Stimulated activated CD8-positive, alpha-beta memory T cell treated with anti-CD3 and anti-CD28 coated beads, Interleukin-4, amount 100 ng/mL, for 1 hour (primary cell): ENCODE measurements at places on chromosomes 3 and 15.

DNA sequence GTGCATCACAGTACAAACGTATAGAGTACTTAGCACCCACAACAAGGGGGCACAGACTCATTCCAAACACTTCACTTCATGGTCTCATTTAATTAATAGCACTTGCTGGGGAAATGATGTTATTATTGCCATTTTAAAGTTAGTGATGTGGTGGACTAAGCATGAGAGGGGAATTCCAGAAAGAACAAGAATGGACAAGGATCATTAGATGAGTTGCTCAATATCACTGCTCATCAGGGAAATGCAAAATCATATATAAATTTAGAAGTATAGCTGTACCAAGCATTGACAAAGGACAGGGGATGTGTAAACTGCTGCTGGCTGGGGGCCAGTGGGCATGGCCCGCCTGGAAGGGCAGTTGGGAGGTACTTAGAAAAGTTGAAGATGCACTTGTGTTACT is 14.6 kb downstream of the PRR20G start:
- DNase-seq: no peak

GRCh38 chr3:62638316-62638715 is 236.9 kb downstream of the CADPS start:
- no peak for DNase-seq

- no peak for DNase-seq
These were observed 5.8 kb downstream of the KLHL25 start for GRCh38 chr15:85788771-85789495.

GRCh38 chr3:7385635-7386034 is 524.7 kb downstream of the GRM7 start:
- no peak for DNase-seq

DNA sequence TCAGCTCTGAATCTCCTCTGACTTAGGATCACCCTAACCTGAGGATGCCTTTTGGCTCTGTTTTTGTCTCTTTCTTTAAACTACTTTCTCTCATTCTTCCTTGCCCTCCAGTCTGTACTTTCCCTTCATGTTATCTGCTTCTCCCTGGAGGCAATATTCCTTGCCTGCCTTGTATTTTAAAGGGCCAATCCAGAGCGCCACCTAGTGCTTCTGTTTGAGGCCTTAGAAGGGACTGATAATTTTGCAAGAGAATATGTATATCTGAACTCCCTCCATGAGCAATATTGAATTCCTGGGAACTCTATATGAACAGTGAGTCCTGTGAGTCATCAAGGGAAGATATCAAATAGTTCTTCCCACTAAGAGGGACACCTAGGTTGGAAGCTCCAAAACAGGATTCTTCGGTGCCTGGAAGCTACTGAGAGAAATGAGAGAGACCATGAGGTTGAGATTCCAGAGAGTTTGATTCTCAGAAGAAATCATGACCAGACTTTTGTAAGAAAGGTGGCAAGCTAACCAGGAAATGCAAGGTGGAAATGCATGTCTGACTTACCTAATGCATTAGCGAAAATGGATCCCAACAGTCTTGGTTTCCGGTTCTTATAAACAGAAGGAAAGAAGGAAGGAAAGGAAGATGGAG is 203.8 kb upstream of the CD96 start:
- no peak for DNase-seq

- DNase-seq: no peak
These were observed 101.3 kb downstream of the WDR76 start for GRCh38 chr15:43928152-43928551.

DNA sequence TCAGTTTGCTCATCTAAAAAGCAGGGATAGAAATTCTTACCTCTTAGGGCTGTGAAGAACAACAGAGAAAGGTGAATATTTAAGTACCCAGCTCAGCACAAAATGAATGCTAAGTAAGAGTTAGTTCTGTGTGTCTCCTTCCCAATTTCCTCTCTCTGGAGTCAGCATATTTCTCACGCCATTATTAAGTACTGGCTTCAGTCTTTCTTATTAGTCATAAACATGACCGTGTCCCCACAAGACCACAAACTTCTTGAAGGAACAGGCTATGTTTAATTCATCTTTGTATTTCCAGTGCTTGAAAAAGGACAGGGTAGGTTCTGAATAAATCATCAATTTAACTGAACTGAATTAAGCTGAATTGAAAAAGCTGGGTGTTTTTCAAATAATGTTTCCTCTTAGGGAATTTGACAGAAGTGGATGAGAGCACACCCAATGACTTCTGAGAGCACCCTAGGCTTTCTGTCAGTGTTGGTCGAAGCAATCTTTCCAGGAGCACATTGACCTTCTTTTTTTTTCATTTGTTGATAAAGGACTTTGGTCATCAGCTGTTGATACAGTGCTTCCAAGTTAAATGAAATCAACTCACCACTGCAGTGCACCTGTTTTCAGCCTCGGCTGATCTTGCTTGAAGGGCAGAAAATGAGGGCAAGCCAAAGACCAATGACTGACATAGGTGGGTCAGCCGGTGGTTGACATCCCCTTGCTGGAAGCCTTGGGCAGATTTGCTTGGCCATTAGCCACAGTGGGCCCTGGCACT is 324.6 kb downstream of the MFSD1 start:
- no peak for DNase-seq

DNA sequence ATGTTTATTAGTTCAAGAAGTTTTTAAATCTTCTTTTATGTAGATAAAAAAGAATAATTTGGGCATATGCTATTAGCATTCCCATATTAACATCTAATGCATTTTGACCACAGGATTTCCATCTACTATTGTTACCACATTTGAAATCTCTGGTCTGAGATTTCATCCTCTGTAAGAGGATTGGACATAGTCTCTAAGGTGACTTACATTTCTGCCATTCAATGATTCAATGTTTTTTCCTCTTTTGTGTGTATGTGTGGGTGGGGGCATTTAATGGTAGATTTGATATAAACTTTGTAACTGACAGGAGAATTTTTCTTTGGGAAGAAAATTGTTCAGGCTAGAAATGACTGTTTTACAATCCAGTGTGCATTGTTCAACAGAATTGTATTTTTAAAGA is 307.3 kb upstream of the RBMS3 start:
- DNase-seq: no peak

- DNase-seq: no peak
These were observed 89.7 kb downstream of the GMNC start for GRCh38 chr3:190772831-190773230.

DNA sequence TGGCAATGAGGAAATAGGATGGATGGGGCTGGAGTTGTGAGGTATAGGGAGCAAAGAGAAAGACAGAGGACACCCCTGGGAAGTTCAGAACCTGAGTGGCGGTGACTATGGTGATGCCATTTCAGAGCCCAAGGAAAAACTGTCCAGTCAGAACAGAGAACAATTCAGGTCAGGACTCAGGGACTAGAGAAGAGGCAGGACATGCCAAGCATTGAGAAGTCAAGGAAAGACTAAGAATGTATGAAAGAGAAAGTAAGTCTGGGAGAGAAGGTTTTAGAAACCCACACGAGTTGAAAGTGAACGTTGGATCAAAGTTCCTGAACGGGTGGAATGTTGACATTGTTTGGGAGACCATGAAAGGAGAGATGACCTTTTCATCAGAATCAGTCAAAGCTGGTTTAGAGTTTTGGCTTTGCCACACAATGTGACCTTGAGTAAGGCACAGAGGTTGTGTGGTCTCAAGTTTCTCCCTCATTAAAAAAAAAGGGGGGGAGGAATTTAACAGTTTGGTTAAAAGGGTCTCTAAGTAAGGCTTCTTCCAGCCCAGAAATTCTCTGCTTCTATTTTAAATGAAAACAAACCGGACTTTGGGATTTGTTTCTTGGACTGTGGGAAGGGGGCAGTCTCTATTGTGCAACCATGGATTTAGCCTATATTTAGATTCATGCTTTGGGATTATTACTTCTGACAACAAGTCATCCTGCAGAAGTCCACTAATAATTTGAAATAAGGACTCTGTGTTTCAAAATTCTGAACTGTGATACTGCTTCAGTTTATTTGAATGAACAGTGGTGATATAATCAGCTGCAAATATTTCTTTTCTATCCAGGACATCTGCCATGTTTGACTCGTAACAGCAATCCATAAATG is 315.9 kb upstream of the TBL1XR1 start:
- DNase-seq: no peak

DNA sequence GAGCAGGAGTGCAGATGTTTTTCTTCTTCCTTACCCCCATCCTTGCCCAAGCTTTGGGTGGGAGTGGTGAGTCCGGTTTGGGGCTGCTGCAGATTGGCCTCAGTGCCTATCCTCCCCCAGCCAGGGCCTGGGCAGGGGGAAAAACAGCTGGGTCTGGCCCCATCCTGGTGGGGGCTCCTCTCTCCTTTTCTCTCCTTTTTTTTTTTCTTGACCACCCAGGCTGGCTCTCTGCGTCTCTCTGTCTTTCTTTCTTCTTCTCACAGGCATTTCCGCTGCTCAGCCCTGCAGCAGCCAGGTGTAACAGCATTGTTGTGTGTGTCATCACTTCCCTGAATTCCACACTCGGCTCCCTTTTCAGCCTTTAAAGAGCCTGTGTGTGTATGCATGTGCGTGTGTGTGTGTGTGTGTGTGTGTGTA is 2.0 kb downstream of the FOXL2NB start:
- no peak for DNase-seq

DNA sequence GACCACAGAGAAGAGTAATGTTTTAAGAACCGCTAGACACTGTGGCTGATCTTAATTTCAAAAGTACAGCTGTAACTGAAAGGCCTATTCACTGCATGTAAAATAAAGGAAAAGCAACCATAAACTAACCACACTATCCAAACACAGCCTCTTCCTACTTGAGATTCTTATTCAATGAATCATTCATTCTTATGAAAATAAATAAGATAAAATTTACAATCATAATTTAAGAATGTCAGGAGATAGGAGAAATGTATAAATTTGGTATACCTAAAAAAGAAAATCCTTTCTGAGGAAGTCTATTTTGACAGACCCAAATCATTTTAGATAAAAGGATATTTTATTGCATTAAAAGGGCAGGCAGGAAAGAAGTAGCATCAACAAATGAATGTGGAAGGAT is 533.5 kb upstream of the ZNF385D start:
- DNase-seq: no peak

- DNase-seq: no peak
These were observed 35.4 kb downstream of the SV2B start for GRCh38 chr15:91135201-91136130.

GRCh38 chr15:65332391-65333147 is 28.1 kb downstream of the RNU5B-1 start:
- DNase-seq: no peak

- no peak for DNase-seq
These were observed 13.8 kb downstream of the VPS18 start for GRCh38 chr15:40908095-40908494.

- DNase-seq: no peak
These were observed 10.6 kb upstream of the PRKCI start for GRCh38 chr3:170211668-170212067.

GRCh38 chr3:194367992-194368841 is 1.3 kb downstream of the LRRC15 start:
- no peak for DNase-seq

- DNase-seq: no peak
These were observed 78.7 kb upstream of the KCNMB2 start for GRCh38 chr3:178457511-178457910.

- no peak for DNase-seq
These were observed 163.1 kb downstream of the RPLP1 start for GRCh38 chr15:69615736-69616135.

DNA sequence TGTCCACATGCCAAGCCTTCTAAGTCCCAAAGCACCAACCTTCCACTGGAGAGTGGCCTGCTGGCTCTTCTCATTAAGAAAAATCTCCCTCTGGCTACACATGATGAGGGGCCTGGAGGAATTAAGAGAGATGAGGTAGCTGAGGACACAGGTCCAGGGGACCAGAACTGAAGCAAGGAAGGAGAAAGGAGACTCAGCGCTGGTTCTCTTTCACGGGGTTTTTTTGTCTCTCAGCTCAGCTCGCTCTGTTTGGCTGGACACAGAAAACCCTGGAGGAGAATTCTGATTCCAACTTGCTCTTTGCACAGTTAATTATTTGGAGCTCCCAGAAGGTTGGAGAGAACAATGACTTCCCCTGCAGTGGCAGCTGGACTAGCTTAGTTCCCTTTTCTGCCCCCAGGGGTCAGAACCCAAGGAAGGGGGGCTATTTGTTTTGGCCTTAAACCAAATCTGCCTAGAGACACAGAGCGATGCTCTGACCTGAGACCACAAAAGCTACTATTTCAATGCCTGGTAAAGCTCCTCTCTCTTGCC is 507.6 kb downstream of the FHIT start:
- no peak for DNase-seq

- no peak for DNase-seq
These were observed 22.4 kb upstream of the MTHFS start for GRCh38 chr15:79919090-79919748.

GRCh38 chr3:24145981-24146822 is 201.1 kb downstream of the NR1D2 start:
- no peak for DNase-seq

- no peak for DNase-seq
These were observed 2.2 kb downstream of the RBP1 start for GRCh38 chr3:139537361-139537760.

GRCh38 chr15:22878103-22878502 is 39.6 kb downstream of the NIPA2 start:
- DNase-seq: no peak

DNA sequence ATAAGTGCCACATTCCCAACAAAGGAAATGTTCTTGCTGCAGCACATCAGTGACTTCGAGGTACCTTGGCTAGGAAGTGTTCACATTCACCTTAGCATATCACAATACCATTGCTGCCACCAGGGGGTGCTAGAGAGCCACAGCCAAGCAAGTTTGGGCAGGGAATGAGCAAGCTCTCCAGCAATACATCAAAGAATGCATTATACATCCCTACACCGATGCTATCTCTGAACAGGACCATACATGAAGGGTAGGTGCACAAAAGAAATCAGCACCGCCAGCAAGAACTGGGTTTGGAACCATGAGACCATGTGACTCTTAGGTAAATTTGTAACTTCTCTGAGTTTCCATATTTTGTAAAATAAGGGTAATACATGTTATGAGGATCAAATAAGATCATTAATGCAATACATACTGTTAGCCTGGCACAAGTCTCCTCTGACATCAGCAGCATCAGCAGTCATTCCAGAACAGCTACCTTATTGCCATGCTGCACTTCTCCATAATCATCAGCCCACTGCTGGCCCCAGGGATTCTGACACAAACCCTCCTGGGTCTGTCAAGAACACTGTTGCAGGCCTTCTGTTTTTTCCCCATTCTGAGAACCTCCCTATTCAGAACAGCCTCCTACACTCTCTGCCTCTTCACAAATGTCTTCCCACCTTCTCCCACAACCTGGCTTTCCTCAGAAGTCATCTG is 37.5 kb downstream of the RYK start:
- DNase-seq: peak; percentile 75

DNA sequence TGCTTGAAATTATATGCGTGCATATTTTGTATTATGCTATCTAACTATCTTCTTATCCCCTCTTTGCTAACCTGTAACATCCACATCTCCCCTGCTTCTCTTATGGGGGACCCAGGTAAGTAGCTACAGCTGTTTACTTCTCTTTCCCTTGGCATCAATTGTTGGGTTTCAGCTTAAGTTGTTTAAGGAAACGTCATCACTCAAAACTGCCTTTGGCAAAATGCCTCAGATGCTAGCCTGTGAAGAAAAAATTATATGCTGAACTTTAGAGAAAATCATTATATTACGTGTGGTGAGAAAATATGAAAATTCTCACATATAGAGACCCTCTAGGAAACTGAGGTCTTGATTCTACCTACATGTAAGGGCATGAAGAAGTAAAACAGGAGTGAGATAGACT is 447.0 kb upstream of the NECTIN3 start:
- DNase-seq: no peak

GRCh38 chr3:165185707-165186327 is 10.4 kb downstream of the SLITRK3 start:
- DNase-seq: no peak
